ENCODE measurements at places on chromosomes 5 and 9. TPM values are rescaled to one million over a fixed set of nuclear protein-coding genes. Genes with fewer than 3 reads are reported as not detected.

SPINK13 gene
- total RNA-seq: not detected

SLC36A3 gene
- total RNA-seq: not detected

FAM163B gene
- total RNA-seq: not detected

TMEM174 gene
- not detected for total RNA-seq

ZFP2 gene
- total RNA-seq: 7.1 TPM

TPRN gene
- total RNA-seq: 11.3 TPM

Measured in camera-type eye (tissue), 1 donor.